T-helper 17 cell (primary cell): ENCODE measurements at places on chromosomes 5 and 9.

GRCh38 chr5:77379558-77380061, 112.5 kb downstream of the WDR41 start:
- H3K4me3 ChIP-seq, result peak overlapping the region; percentile 56
- H3K4me1 ChIP-seq, result peaks cover 13% of the 10 kb centered on the region
- peak overlapping the region; percentile 39 for H3K27ac ChIP-seq
- no peak for DNase-seq

GRCh38 chr5:172543484-172544298, 89.4 kb upstream of the SH3PXD2B start:
- H3K27me3 ChIP-seq, result peaks cover 49% of the 10 kb centered on the region
- no peaks in the 10 kb centered on the region for H3K4me1 ChIP-seq
- no peak for DNase-seq
- H3K27ac ChIP-seq, result no peak overlapping the region
- H3K4me3 ChIP-seq, result no peak overlapping the region

DNA sequence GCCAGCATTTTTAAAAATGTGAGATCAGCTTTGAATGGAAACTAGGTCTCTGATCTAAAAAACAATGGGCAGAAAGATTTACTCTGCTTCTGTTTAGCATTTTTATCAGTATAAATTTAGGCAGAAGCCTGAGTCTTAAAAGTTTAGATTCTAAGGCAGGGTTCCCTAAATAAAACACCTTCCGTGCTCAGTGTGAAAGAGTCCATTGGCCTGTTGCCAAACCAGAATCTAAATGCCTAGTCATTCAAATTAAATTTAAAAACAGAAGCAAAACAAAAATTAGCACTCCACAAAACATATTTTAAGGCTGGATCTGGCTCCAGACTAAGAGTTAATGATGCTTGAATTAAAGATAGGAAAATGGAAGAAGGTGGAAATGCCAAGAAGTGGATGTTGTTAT, 4.5 kb downstream of the TYRP1 start:
- H3K27me3 ChIP-seq, result no peaks in the 10 kb centered on the region
- no peaks in the 10 kb centered on the region for H3K36me3 ChIP-seq
- no peaks in the 10 kb centered on the region for H3K4me1 ChIP-seq
- DNase-seq, result no peak

- no peaks in the 10 kb centered on the region for H3K36me3 ChIP-seq
- DNase-seq, result no peak
- peaks cover 10% of the 10 kb centered on the region for H3K27me3 ChIP-seq
Measured at GRCh38 chr5:122156724-122157325, 27.5 kb downstream of the ZNF474 start.

DNA sequence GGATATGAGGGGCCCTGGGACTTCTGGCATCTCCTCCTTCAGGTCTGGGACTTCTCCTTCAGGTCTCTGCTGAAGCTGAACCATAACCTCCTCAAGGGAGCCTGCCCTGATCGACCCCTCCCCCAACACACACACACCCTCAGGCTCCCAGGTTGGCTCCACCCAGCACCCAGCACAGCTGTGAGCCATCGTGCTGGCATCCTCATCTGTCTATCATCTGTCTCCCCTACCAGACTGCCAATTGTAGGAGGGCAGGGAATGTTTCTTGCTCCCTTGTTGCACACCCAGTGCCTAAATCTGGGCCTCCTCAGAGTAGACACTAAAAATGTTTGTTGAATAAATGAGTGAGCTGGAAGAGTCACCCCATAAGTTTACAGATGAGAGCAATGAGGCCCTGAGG, 71.4 kb downstream of the LRSAM1 start:
- H3K4me3 ChIP-seq, result no peak overlapping the region
- H3K4me1 ChIP-seq, result peaks cover 9% of the 10 kb centered on the region
- peaks cover 8% of the 10 kb centered on the region for H3K36me3 ChIP-seq
- no peaks in the 10 kb centered on the region for H3K27me3 ChIP-seq

- no peak overlapping the region for H3K4me3 ChIP-seq
- H3K4me1 ChIP-seq, result peaks cover 5% of the 10 kb centered on the region
- H3K27ac ChIP-seq, result peak overlapping the region; percentile 51
- H3K36me3 ChIP-seq, result peaks cover 2% of the 10 kb centered on the region
- no peak for DNase-seq
- H3K27me3 ChIP-seq, result peaks cover 57% of the 10 kb centered on the region
Measured at GRCh38 chr5:77882670-77883257, 106.6 kb upstream of the TBCA start.

GRCh38 chr5:96016216-96016615, 54.6 kb upstream of the ELL2 start:
- no peaks in the 10 kb centered on the region for H3K4me1 ChIP-seq
- no peak overlapping the region for H3K27ac ChIP-seq
- no peaks in the 10 kb centered on the region for H3K36me3 ChIP-seq
- H3K27me3 ChIP-seq, result no peaks in the 10 kb centered on the region
- no peak overlapping the region for H3K4me3 ChIP-seq
- DNase-seq, result no peak

DNA sequence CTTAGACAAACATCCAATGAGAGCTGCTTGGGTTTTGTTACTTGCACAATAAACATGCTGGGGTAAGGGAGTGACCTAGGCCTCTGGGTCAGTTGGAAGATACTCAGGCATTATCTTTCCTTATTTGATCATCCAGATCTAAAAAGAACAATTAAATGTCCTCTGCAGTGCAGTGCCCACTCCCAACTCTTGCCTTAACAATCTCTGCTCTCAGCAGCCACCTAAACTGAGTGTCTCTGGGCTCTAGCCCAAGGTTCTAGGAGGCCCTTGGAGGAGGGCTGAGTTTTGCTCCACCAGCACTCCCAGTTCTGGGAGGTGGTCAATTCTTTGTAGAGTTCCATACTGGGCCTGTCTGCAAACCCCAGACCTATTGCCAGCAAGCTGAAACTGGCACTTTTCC, 1.8 kb downstream of the MCIDAS start:
- DNase-seq, result no peak
- H3K4me3 ChIP-seq, result peak overlapping the region; percentile 83
- peaks cover 29% of the 10 kb centered on the region for H3K4me1 ChIP-seq
- H3K27ac ChIP-seq, result no peak overlapping the region
- H3K27me3 ChIP-seq, result peaks cover 87% of the 10 kb centered on the region

DNA sequence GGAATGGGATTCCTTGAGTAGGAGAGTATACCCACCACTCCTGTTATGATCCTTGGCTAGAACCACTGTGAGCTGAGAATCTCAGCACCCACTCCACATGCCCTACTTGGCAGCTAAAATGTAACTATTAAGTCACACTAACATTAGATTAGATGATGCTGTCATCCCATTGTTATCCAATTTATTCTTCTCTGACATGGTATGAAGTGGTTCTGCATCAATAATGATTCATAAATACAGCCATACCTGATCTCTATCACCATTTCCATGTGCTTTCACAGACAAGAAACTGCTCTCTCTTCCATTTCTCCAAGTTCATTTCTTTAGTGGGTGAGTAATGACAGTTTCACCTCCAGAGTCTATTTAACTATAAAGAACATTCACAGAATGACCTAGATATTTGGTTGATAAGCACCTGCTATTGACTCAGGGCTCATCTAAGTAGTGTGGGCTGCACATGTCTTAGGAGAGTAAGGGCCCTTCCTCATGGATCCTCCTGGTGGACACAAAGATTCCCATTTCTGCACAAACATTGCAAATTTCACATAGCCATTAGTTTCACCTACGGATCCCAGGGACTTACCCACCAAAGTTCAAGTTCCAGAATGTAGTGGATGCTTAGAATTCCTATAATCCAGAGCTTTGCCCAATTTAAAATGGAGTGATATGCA, 187.9 kb downstream of the EBF1 start:
- no peak overlapping the region for H3K27ac ChIP-seq
- H3K36me3 ChIP-seq, result no peaks in the 10 kb centered on the region
- H3K4me3 ChIP-seq, result no peak overlapping the region
- DNase-seq, result no peak

DNA sequence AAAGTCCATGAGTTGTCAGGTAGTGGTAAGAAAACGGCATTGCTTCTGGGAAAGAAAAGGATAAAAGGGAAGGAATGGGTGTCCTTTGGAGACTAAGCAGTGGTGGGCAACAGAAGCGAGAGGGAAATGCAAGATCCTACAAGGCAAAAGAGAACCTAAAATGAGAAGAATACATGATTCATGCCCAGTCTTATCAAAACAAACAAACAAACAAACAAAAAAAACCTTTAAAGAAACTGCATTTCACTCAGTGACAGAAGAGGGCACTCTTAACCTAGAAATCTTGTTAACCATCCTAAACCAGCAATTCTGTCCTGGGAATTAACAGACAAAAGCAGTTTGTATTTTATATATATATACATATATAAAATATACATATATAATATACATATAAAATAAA, 88.5 kb downstream of the SUSD1 start:
- no peak overlapping the region for H3K27ac ChIP-seq
- no peaks in the 10 kb centered on the region for H3K27me3 ChIP-seq
- H3K4me3 ChIP-seq, result no peak overlapping the region
- no peak for DNase-seq
- peaks cover 2% of the 10 kb centered on the region for H3K36me3 ChIP-seq

DNA sequence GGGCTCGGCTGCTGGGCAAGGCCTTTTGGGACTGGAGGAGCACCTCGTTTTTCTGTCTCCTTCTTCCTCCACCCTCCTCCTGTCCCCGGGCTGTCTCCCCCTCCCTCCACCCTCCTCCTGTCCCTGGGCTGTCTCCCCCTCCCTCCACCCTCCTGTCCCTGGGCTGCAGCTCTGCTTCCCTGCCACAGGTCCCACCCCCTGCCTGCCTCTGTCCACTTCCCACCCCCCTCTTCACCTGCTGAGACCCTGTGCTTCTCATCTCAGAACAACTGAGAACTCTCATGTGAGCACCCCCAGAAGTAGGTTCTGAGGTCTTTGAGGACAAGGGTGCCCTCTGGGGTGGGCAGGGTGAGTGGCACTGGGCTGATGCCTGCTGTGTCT, 5.8 kb upstream of the TOR4A start:
- no peak for DNase-seq
- no peak overlapping the region for H3K4me3 ChIP-seq
- peaks cover 6% of the 10 kb centered on the region for H3K36me3 ChIP-seq
- no peaks in the 10 kb centered on the region for H3K27me3 ChIP-seq
- H3K27ac ChIP-seq, result no peak overlapping the region

DNA sequence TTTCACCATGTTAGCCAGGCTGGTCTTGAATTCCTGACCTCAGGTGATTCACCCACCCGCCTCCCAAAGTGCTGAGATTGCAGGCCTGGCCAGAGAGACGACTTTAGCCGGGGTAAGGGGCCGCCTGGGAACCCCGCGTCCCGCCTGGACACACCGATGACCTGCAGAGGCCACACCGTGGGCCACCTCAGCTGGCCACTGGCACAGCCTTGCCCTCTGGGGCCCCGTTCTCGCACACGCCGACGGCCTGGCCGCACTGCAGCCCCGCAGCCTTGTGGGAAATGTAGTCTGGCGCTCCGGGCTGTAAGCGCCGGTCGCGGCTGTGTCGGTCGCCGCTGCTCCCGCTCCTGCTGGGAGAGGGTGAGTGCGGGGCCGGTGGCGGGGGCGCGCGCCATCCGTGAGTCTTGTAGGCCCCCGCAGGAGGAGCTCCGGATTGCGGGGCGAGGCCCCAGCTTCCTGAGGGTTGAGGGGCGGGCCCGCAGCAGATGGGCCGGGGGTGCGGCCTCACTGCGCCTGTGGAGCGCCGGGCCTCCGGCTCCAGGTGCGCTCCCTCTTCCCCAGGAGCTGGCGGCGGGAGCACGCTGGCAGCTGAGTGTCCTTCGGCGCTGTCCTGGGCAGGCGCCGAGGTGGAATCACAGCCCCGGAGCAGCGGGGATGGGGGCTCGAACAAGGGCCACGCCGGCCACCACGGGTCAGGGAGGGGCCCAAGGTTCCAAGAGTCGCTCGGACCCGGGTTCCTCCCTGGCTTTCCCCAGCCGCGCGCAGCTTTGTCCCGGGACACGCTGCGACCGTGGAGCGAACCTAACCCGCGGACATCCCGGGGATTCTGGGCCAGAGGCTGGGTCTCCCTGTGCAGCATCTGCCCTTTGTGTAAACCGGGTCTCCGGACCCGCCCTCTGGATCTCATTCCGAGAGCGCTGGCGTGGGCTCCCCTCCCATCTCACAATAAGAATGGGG, at the start of gene ZFP2:
Gene ZFP2, plus strand, starts transcription at position 299 of the 957 bp plus-strand sequence. CDS start 35,401 bp downstream, outside the sequence.
- no peaks in the 10 kb centered on the region for H3K27me3 ChIP-seq
- H3K4me3 ChIP-seq, result peak within 1 kb of the TSS; percentile 85
- peak within 1 kb of the TSS; percentile 45 for H3K27ac ChIP-seq
- H3K36me3 ChIP-seq, result peaks cover 2% of the 10 kb centered on the region
- peak; percentile 5 for DNase-seq

DNA sequence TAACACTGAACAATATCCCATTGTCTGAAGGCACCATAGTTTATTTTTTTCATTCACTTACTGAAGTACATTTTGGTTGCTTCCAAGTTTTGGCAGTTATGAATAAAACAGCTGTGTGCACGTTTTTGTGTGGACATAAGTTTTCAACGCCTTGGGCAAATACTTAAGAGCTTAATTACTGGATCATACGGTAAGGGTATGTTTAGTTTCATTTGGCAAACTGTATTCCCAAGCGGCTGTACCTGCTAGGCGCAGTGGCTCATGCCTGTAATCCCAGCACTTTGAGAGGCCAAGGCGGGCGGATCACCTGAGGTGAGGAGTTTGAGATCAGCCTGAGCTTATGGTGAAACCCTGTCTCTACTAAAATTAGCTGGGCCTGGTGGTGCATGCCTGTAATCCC, 63.7 kb upstream of the FAM120A start:
- no peak for DNase-seq
- no peaks in the 10 kb centered on the region for H3K27me3 ChIP-seq
- no peaks in the 10 kb centered on the region for H3K36me3 ChIP-seq
- H3K27ac ChIP-seq, result no peak overlapping the region
- H3K4me3 ChIP-seq, result no peak overlapping the region

DNA sequence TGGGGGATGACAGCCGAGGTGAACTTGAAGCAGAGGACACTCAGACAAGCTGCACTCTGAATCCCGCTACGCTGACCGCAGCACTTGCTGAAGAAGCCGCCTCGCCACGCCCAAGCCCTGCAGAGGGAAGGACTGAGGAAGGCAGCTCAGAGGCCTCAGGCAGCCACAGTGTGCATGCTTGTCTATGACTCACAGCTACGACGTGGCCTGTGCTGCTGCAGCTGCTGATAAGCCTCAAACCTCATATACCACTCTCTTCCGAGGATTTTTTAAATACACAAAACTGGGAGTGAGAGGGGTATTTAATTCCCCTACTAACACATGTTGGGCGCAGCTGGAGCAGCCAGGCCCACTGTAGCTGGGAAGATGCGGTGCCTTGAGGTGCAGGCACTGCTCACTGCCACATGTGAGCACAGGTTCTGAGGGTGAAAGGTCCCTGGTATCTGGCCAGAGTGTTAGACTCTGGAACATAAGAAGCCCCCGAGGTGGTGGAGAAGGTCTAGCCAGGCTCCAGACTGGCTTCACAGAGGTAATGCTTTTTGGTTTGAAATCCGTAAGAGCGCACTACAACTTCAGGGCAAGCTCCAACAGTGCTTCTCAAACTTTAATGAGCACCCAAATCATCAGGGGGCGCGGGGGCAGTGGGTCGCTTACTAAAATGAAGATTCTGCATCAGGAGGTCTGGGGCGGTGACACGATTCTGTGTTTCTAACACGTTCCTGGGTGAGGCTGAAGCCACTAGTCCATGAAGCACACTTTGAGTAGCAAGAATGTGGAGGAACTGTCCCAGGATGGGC, 196.8 kb downstream of the AUH start:
- DNase-seq, result no peak
- no peaks in the 10 kb centered on the region for H3K36me3 ChIP-seq
- no peak overlapping the region for H3K27ac ChIP-seq
- peaks cover 29% of the 10 kb centered on the region for H3K4me1 ChIP-seq

GRCh38 chr9:91307279-91307678, 54.4 kb downstream of the AUH start:
- H3K4me1 ChIP-seq, result peaks cover 8% of the 10 kb centered on the region
- no peak for DNase-seq
- H3K27ac ChIP-seq, result no peak overlapping the region
- H3K27me3 ChIP-seq, result no peaks in the 10 kb centered on the region

GRCh38 chr9:128216781-128217553, 13.8 kb downstream of the DNM1 start:
- H3K27ac ChIP-seq, result peak overlapping the region; percentile 34
- peaks cover 9% of the 10 kb centered on the region for H3K4me1 ChIP-seq
- peaks cover 4% of the 10 kb centered on the region for H3K27me3 ChIP-seq
- peaks cover 2% of the 10 kb centered on the region for H3K36me3 ChIP-seq
- DNase-seq, result no peak
- peak overlapping the region; percentile 47 for H3K4me3 ChIP-seq
